NCI-H1105 (cell line): ENCODE measurements at places on chromosomes 7 and 10.

DNA sequence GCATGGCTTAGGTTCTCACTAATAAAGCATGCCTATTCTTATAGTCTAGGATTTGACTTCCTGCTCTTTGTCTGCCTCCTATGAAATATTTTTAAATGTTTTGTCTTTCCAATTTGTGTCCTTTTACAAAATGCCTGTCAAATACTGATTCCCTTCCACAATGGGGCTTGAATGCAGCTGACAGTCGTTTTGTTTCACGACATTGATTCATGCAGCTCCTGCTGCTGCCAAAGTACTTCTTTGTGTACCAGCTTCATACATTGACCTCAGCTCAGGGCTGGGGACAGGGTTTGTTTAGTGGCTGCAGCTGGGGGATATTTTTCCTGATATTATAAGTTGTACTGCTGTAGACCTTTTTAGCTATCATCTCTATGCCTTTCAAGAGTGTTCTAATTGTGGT, 371.9 kb upstream of the CHRM2 start:
- no peak for DNase-seq

GRCh38 chr7:130254555-130254954, 12.1 kb upstream of the CPA2 start:
- no peak for DNase-seq

DNA sequence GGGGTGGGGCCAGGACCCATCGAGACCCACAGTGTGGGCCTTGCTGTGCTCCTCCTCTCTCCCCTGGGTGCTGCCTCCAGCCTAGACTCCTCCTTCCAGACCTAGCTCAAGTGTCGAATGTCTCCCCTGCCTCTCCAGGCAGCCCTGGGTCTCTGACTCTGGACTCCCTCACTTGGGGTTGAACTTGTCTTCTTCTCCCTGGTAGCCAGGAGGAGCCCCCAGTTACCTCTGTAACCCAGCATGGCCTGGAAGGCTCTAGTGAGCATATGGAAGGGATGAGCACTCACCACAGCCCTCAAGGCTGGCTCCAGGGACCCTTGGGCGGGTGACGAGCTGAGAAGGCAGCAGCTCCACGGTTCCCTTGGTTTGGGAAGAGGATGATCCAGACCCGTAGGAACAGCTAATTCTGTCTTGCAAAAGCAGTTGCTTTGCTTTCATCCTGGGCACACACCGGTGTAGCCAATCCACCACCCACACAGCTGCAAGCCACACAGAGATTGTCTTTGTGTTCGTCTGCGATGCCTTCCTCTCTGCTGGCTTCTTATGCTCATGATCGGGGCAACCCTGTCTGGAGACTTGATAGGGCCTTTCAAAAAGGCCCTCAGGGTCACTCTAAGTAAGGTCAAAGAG, 52.3 kb upstream of the ANTXRL start:
- no peak for DNase-seq

DNA sequence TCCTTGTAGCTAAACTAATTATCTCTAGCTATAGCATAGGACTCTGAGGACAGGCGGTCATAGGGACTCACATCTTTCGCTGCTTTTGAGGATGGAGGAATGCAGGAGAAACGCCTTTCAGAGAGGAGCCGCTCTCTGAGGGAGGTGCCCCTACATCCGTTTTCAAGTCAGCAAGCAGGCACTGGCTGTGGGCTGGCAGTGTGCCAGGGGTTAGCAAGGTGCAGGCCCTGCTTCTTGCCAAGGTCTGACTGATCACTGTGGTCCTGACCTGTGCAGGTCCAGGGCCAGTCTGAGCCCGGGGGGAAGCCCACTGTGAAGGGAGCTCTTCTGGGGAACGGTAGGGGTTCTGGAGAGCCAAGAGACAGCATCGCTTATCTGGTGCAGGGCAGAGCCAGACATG, 89.4 kb downstream of the SH3PXD2A start:
- DNase-seq: no peak

DNA sequence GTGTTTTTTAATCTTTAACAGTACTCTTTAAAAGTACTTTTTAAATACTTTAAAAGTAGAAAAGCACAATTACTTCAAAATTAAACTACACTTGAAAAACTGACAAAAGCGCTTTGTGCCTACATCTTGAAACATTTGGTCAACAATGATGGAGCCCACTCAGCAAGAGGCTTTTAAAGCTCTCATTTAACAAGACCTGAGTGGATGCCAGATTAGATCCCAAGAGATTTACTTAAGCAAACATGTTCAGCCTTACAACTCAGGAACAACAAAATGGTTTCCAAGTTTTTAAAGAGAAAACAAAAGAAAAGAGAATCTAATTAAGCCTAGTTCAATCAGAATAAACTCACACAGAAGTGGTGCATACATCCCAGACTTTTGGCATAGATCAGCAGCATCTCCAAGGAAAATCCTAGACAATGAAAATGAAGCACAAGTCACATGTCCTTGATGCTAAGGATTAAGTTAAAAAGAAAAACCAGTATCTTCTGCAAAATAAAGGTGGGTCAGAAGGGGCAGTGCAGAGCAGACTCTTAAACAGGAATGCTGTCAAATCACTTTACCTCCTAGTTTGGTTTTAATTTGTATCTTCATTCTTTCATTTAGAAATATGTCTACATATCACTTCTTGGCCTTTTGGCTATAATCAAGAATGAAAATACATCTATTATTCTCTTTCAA, 26.2 kb downstream of the HIBADH start:
- peak; percentile 67 for DNase-seq

DNA sequence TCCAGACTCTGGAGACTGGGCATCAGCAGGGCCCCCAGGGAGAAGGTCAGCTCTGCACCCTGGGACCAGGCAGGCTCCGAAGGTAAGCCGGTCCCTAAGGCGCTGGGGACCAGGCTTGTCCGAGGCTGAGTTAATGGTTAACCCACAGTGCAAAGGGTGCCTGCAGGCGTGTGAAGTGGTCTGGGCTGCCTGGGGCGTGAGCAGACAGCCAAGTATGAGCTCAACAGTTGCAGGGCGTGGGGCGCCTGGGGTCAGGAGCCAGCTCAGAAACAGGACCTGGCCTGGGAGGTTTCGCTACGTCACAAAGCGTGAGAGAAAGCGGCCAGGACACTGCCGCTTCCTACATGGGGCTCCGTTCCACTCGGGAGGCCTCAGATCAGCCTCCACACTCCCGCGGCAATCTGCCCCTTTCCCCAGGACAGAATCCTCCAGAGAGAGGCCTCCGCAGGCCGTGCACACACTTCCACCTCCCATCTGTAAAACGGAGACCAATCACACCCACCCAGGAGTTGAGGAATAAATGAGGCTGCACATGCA, 16.0 kb downstream of the PDGFA start:
- no peak for DNase-seq
